Stimulated activated CD8-positive, alpha-beta memory T cell treated with anti-CD3 and anti-CD28 coated beads, Interleukin-2, amount 100 ng/mL, for 1 hour (primary cell): ENCODE measurements at places on chromosomes 13 and 19.

GRCh38 chr19:40549007-40549708, 27.5 kb upstream of the SHKBP1 start:
- DNase-seq, result peak; percentile 58

DNA sequence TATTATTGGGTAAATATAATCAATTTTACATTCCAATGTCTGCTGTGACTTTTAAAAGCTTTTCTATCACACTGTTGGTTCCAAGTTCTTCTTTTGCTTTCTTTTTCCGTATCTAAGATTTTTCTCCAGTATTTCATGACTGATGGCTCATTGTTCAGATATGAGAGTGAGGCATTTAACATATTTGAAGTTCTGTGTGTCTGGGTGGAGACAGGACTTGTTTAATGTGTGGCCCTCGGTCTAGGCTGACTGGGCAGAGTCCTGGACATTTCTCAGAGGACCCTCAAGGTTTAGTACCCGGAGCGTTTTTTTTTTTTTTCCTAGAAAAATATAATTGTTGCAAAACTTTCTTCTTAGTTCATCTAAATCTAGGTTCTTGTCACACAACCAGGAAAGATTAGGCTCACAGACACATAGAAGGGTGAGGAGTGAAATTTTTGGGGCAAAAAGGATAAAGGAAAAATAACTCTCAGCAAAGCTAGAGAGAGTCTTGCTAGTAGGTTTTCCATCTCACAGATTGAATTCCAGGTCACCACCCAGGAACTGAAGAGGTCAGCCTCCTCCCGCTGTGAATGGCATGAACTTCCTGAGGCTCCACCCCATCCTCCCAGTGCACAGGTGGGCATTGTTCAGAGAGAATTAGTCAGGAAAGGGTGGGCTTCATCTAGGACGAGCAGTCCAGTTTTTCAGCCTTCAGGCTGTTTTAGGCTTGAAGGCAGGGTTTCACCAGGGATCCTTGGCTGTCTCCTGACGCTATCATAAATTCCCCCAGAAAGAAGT, 1002.4 kb upstream of the PCDH9 start:
- DNase-seq, result no peak

DNA sequence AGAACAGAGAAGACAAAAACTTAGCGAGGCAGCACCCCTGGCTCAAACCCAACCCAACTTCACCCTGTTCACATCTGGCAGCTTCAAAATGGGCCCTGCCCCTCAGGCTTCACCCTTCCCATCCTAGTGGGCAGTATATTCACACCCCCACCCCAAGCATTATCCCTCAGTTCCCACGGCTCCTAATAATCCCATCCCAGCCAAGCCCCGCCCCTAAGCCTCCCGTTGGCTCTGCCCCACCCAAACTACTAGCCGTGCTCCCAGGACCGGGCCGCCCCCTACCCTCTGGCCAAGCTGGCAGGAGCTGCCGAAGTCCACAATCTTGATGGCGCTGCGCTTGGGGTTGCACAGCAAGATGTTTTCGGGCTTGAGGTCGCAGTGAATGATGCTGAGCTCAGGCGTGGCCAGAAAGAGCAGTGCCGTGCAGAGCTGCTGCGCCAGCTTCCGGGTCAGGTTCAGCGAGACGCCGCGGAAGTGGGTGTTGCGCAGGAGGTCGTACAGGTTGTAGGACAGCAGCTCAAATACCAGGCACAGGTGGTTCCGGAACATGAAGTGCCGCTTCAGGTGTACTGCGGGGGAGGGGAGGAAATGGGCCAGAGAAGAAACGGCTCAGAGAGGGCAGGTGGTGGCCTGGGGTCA, 5.8 kb downstream of the DYRK1B start:
- no peak for DNase-seq

- DNase-seq, result no peak
Observed at GRCh38 chr13:20721454-20722357, 18.2 kb downstream of the IL17D start.

GRCh38 chr19:49016067-49016839, 638 bp downstream of the LHB start:
- no peak for DNase-seq

GRCh38 chr19:12664406-12665280, 1.9 kb downstream of the MAN2B1 start:
- DNase-seq, result no peak

DNA sequence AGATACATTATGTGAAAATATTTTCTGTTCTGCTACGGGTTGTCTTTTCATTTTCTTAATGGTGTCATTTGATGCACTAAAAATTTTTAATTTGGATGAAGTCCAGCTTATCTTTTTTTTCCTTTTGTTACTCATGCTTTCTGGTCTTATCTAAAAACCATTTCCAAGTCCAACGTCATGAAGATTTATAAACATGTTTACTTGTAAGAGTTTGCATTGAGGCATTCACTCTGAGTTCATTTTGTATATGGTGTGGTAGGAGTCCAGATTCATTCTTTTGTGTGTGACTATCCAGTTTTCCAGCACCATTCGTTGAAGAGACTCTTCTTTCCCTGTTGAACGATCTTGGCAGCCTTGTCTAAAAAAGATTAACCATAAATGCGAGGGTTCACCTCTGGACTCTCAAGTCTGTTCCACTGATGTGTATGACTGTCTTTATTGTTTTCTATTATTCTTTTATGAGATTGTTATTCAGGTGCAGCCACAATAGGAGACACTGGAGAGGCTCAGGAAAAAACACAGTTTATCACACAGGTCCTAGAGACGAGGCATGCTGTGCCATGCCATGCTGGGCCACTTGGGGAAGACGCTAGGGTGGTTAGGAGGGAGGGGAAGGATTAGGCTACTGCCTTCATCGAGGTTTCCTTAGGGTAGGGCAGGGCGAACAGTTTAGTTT, 35.0 kb downstream of the NAA16 start:
- no peak for DNase-seq

- no peak for DNase-seq
Observed at GRCh38 chr13:49052813-49053212, 77.1 kb downstream of the FNDC3A start.

- DNase-seq, result no peak
Observed at GRCh38 chr13:113399755-113400149, 35.8 kb upstream of the GRTP1 start.

GRCh38 chr13:87999240-87999700, 328.1 kb downstream of the SLITRK5 start:
- DNase-seq, result no peak
